Fibroblast of mammary gland (primary cell): ENCODE measurements at places on chromosomes 4 and X.

DNA sequence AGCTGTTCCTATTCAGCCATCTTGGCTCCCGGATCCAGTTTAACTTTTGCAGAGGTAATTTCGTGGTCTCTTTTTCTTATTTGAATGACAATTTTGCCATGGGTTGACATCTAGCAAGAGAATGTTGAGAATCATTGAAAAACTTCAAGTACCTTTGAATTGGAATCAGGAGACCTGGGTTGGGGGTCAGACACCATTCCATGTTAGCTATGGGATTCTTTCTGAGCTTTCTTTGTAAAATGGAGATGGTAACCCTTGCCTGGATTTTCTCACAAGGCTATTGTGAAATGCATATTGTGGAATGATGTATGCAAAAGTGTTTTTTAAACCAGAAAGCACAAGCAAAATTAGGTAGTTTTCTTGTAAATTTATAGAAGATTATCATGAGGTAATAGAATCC, 79.1 kb upstream of the HAND2 start:
- no peak for DNase-seq

DNA sequence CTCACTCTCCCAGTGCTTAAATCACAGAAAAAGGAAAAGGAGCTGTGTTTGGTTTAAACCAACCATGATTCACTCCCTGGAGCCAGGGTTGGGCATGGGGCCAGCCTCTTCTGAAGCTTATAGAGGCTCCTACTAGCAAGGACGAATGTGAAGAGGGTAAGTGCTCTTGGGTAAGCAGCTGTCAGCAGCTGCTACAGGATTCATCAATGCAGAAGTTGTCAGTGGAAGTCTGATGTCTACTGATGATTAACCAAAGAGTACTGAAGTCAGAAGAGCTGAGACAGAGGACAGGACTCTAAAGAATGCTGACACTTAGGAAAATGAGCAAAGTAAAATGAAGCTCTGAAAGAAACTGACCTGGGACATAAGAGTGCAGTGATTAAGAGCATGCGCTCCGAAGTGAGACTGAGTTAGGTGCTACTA, 32.7 kb upstream of the JADE1 start:
- peak; percentile 89 for DNase-seq

- no peak for DNase-seq
Observed at GRCh38 chrX:47586043-47586787, 4.0 kb downstream of the TIMP1 start.

DNA sequence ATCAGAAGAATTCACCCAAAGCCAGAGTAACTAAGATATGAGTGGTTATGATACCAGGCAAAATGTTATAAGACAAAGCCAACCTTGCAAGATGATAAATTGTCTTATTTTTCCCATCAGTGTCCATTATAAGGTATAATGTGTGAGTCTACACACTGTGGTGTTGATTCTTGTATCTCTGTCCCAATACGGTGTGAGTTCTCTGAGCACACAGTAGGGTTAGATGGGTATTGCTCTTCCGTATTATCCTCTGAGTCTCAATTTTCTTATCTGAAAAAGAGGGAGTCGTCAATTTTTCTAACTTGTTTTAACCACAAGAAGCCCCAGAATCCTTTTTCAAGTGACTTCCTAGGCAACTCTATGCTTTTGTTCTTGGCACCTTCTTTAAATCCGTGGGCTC, 69.9 kb downstream of the HMGB2 start:
- DNase-seq, result no peak

GRCh38 chr4:129327637-129328036, 231.7 kb downstream of the C4orf33 start:
- DNase-seq, result no peak

- peak; percentile 53 for DNase-seq
Observed at GRCh38 chr4:174549721-174550120, 27.4 kb upstream of the HPGD start.
